ENCODE measurements at places on chromosomes 13 and 19.

GRCh38 chr19:8965887-8966286, 44.3 kb downstream of the MUC16 start:
- DNase-seq, result no peak

GRCh38 chr13:75694722-75695121, 58.6 kb downstream of the LMO7 start:
- DNase-seq, result no peak

DNA sequence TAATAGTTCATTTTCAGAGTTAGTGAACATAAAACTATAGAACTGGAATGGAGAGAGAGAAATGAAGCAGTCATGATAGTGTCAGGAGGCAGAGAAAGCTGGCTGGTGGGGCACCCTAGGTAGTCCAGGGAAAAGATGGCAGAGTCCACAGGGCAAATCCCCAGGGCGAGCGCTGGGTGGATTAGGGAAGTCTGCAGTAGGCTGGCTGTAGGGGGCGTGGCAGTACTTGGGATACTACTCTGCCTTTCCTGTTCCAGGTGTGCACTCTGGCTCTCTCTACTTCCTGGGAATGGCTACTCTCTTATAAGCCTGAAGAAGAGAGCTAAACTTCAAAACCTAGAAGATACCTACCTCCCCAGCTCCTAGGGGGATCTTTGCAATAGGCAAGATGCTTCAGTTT, 232.9 kb upstream of the SLC10A2 start:
- no peak for DNase-seq

DNA sequence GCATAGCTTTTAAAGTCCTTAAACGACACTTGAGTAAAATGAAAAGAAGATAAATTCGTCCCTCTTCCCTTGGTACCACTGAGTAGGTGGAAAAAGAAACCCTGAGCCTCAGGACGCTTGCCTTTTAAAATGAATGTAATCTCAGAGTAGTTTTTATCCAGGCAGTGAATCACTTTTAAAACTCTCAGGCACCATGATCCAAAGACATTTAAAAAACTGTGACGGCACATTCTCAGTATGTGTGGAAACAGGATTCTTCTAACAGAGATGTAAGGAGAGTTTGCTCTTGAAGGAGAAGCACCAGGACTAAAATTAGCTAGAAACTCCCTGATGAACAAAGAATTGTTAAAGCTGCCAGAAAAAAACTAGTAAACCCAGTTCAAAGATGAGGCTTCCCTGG, 105.7 kb upstream of the SLC15A1 start:
- DNase-seq, result no peak
